ENCODE measurements at places on chromosomes 5 and 9.

DNA sequence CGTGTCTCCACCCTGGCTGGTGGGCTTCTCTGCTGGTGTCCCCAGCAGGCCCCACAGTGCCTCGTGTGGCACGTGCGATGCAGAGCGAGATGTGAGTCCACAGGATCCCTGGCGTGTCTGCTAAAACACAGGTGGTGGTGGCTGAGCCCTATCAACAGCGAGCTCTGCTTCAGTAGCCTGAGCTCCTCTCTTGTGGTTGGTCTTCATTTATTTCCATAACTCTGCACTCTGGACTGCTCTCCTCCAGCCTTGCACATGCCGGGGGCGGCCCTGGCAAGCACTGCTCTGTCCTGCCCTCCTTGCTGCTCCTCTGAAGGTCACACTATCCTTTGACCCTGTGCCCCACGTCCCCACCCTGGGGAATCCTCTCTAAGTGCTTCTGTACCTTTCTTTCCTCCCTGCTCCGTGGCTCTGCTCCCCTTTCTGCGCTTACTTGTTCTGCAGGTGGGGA is 59.2 kb downstream of the NSUN2 start:
- DNase-seq = peak; percentile 30

DNA sequence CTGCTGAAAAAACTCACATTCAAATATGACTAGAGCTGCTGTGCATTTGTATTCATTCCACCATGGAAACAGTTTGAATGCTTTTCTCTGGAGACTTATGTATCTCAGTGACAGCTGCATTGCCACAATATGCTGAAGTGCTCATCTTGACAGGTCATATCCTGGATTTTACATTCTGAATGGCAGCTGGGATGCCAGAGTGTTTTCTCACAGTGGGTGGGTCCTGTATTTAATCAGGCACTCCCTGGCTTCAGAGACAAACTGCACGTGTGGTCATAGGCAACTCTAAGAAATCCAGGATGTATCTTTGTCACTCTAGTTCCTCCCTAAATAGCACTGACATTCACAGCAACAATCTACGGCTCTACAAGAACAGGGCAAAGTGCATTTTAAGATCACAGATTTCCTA is 75.6 kb downstream of the ST8SIA4 start:
- peak; percentile 33 for DNase-seq

GRCh38 chr5:145473042-145473642 is 362.0 kb downstream of the PRELID2 start:
- no peak for DNase-seq

GRCh38 chr5:83441747-83442146 is 29.8 kb upstream of the VCAN start:
- no peak for DNase-seq

GRCh38 chr5:41522193-41522786 is 11.9 kb upstream of the PLCXD3 start:
- DNase-seq = no peak

GRCh38 chr5:30693326-30693725 is 500.2 kb upstream of the CDH6 start:
- peak; percentile 12 for DNase-seq

DNA sequence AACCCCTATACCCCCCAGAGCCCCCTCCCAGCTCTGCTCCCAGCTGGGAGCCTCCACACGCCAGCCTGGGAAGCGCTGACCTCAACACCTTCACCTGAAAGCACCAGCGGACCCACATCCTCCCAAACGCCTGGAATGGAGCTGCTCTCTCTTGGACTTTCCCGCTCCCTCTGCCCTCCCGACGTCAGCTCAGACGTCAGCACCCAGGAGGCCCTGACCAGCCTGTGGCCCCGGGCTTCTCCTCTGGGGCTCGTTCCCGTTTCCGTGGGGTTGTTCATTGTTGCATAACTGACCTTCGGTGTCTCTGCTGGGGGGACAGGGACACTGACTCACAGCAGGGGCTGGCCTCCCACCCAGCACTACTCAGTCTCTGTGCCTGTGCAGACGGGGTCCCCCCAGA is 35.0 kb upstream of the SLC6A3 start:
- DNase-seq = no peak

DNA sequence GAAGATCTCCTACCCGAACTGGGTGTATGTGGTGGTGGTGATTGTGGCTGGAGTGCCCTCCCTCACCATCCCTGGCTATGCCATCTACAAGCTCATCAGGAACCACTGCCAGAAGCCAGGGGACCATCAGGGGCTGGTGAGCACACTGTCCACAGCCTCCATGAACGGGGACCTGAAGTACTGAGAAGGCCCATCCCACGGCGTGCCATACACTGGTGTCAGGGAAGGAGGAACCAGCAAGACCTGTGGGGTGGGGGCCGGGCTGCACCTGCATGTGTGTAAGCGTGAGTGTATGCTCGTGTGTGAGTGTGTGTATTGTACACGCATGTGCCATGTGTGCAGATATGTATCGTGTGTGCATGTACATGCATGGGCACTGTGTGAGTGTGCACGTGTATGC is 3.5 kb upstream of the SLC6A18 start:
- DNase-seq = no peak

DNA sequence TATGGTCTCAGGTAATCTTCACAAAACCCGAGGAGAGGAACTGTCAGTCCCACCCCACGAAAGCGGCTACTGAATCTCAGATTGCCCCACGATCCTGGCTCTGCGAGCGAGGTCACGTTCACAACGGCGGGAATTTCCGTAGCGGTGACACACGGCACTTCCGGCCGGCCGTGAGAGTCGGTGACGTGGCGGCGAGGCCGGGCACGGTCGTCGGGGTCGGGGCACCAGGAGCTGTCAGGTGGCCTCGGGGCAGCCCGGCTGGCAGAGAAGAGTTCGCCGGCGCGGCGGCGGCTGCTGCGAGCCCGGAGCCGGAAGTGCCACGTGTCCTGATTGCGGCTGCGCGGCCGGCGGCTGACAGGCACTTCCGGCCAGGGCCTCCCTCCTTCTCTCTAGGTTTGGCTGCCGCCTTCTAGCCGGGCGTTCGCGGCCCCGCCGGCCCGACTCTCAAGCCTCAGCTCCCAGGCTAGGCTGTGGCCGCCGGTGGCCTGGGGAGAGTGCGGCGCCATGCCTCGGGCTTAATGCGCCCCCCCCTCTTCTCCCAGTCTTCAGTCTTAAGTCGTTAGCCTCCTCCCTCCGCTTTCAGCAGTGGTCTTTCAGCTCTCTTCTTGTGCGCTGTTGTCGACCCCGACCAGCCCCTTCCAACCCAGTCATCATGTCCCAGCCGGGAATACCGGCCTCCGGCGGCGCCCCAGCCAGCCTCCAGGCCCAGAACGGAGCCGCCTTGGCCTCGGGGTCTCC is at the start of gene SEC24A:
Gene SEC24A, plus strand, starts transcription at position 361 of the 738 bp plus-strand sequence. Its CDS starts 292 bp downstream, at position 653.
- peak; percentile 83 for DNase-seq

- no peak for DNase-seq
These were observed 78.1 kb downstream of the ADAMTS2 start for GRCh38 chr5:179267071-179267670.

DNA sequence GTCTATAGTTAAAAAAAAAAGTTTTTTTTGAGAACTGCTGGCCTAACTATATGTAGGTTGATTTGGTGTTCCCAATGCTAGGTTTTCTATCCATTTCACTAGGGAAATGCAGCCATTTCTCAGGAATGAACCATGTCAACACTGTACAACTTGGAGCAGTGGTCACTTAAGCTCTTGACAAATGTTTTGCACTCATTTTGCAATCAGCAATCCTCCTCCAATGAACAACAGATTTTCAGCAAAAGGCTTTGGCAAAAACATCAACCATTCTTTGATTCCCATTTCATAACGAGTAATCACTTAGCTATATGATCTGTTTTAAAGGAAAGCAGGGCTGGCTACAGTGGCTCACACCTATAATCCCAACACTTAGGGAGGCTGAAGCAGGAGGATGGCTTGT is 17.9 kb downstream of the STRBP start:
- no peak for DNase-seq

DNA sequence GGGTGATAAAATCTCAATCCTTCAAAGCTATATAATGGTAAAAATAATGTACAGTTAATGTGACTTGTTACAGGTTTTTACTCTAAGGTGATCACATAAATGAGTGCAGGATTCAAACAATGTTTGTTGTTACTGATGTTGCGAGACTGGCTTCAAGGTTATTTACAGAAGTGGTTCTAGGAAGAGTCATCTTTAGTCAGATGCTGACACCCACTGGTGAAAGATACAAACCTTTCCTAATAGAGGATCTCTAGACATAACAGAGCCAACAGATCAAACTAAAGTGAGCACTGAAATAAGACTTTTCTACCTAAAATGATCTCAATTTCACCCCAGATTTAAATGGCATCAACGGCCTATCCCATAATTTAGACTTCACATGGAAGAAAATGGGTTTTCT is 20.2 kb downstream of the ARSB start:
- DNase-seq = peak; percentile 54

GRCh38 chr9:81999806-82000205 is 11.2 kb downstream of the SPATA31D1 start:
- DNase-seq = no peak

GRCh38 chr9:136363949-136364748 is 605 bp upstream of the DNLZ start:
- DNase-seq = peak; percentile 69

DNA sequence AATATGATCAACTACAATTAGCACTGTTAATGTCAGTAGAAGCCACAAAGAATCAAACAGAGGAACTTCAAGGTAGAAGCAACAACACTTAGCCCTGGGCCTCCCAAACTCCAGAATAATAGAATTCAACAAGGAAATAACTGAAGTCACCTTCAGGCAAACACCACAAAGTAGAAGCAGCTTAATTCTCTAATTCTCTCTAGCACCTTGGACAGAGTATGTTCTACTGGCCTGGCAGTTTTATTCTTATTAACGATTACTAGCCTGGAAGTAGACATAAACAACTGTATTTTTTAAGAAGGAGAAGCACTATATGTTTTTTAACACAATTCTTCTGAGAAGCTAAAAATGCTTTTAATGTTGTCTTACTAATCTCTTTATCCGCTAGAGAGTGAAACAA is 911.9 kb downstream of the DTWD2 start:
- no peak for DNase-seq

DNA sequence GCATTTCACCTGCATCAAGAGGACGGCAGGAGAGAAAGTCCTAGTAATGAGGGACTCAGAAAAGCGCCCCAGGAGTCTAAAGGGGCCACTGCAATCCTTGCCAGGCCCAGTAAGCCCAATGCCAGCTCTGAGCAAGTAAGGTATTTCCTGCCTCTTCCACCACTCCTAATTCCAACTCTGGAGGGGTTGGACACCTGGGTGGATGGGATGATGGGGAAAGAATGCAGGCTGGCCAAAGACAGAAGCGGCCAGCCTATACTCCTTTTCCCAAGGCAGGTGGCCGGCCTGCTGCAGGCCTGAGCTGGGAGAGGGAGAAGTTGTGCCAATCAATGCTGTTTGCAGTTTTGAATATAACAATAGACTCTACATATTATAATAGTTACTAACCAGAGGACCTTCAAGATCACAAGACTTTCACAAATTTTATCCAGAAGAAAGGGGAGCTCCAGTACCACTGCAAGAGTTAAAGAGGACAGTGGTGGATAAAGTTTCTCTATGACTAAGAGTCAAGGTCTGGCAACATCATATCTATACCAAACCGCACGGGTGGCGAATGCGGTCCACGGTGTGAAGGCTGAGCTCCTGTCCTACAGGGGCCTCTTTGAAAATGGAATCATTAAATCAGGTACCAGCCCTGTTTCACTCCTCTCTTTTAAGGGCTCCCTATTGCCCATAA is 115.0 kb upstream of the TBC1D2 start:
- no peak for DNase-seq

GRCh38 chr9:130537346-130538050 is 41.9 kb upstream of the FUBP3 start:
- no peak for DNase-seq

GRCh38 chr5:4553978-4554377 is 586.2 kb upstream of the ADAMTS16 start:
- DNase-seq = peak; percentile 38

GRCh38 chr5:97131921-97132320 is 10.5 kb downstream of the LIX1 start:
- no peak for DNase-seq

GRCh38 chr9:95511952-95512708 is 4.6 kb downstream of the PTCH1 start:
- DNase-seq = no peak

DNA sequence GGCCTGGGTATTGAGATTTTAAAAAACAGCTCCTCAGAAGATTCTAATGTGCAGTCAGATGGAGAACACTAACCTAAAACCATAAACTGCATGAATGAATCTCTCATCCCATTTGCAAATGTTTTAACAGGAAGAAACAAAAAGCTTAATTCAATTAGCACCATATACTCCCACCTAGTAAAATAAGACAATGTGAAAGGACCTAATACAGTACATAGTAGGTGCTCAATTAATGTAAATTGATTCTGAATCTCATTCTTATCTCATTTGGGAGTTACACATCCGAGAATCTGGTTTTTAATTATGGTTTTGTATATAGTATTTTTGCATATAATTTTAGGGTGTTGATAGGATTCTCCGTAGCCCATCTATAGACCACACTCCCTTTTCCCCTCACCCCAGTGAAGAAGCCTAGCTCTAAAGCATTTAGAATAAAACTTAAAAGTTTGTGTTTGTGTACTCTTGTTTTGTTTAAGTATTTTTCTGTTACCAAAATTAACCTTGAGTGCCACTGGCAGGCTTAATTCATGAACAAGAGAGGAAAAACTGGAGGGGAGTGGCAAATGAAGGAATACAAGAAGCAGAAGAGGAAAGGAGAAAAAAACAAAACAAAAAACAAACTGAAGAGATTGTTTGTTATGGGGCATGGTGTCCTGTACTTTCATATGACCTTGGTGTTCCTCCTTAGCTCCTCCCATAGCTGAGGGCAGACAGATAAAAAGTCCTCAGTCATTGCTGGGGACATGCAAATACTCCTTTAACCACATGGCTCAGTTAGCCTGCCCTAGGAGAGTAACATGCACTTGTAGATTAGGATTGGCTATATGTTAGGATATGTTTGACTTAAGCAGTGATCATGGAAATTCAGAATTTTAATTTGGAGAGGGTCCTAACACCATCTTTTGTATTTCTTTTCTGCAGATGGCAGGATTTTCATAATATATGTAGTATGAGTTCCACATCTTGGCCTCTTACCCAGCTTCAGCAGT is 1.2 kb downstream of the RNF14 start:
- no peak for DNase-seq

DNA sequence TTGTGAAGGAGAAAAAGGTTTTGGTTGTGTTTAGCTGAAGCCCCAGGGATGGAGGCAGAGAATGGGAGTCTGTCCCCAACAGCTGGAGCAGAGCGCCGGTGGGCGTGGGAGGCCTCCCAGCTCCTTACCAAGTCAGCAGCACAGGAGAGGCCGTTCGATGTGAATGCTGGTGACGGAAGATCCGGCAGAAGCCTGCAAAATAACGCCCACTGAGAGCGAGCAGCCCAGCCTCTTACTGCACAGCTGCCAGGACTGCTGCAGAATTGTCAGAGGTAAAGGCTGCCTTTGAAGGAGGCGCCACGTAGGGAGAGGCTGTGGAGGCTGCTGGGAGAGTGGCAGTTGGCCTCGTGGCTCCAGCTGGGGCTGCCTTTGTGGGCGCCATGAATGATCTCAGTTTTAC is 26.2 kb downstream of the ANGPTL2 start:
- DNase-seq = no peak

DNA sequence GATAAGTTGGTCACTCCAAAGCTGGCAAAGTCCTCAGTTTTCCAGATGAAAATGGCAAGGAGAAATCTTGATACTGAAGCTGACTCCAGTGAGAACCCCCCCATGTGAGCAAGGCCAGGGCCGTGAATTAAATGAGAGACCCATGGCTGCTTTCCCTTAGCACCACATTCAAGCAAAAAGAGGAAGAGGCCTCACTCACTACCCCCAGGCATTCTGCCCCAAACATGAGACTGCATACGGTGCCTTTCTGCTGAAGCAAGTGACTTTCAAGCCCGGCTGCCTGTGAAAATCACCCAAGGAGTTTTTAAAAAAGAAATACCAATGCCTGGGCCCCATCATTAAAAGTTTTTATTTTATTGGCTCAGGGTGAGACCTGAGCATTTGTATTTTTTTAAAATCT is 66.9 kb downstream of the TMEM252 start:
- no peak for DNase-seq

Data from NCI-H146 (cell line).